ENCODE measurements at places on chromosomes 7 and 10.

DNA sequence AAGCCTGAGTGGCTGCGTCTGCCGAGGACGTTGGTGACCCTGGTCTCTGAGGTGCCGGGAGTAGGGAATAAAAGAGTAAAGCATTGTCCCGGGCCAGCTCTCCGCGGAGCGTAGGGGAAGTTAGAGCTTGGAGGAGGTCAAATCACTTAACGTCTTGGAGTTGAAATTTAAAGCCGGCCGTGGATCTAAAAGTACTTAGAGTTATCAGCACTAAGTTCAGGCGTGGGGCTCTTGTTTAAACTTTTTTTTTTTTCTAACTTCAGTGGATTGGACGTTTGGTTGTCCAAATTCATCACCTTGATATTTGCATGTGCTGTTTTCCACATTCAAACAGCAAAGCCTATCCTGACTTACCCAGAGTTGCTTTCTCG is 700 bp downstream of the NIPSNAP2 start:
- no peak for DNase-seq

GRCh38 chr7:94374721-94375566 is 19.8 kb upstream of the COL1A2 start:
- DNase-seq, result no peak

GRCh38 chr7:155961241-155962190 is 149.3 kb upstream of the SHH start:
- DNase-seq, result no peak

DNA sequence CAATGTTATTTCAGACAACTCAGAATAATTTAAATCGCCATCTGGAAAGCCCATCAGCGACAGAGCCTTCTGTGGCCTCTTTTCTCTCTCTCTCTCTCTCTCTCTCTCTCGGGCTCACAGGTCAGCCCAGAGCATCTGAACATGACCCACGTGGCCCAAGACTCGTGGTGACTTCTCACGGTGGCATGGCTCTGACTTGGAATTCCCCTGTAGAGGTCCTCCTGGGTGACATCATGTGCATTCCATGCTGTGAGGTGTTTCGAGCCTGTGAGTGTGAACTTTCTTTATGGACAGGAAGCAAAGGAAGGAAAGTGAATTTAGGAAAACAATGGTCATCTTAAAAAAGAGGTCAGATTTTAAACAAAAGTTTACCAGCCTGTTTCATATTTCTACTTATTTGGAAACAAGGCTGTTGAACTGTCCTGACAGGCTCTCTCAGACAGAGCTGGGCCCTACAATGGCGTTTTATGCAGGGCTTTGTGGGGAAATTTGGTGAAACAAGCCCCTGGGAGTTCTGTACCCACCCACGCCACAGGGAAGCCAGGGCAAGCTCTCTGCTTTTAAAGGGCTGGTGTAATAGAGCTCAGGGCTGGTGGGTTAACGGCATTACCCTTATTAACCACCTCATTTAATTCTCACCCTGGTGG is 359.7 kb upstream of the ZNF32 start:
- DNase-seq, result no peak

DNA sequence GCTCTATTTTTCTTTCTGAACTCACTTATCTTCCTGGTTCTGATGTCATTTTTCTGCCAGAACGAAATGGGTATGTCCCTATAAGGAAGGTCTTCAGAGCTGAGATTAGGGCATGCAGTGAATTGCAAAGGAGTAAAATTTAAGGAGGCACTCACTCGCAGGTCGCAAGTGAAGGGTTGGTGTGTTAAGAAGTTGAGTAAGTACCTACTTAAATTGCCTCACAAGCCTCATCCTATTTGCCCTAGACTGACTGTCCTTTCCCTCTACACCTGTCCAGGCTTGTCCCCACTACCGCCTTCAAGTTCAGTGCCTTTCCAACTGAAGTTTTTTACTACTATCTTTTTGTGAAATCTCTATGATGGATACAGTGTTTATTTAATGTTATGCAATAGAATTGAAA is 191.5 kb downstream of the AHR start:
- DNase-seq, result no peak

DNA sequence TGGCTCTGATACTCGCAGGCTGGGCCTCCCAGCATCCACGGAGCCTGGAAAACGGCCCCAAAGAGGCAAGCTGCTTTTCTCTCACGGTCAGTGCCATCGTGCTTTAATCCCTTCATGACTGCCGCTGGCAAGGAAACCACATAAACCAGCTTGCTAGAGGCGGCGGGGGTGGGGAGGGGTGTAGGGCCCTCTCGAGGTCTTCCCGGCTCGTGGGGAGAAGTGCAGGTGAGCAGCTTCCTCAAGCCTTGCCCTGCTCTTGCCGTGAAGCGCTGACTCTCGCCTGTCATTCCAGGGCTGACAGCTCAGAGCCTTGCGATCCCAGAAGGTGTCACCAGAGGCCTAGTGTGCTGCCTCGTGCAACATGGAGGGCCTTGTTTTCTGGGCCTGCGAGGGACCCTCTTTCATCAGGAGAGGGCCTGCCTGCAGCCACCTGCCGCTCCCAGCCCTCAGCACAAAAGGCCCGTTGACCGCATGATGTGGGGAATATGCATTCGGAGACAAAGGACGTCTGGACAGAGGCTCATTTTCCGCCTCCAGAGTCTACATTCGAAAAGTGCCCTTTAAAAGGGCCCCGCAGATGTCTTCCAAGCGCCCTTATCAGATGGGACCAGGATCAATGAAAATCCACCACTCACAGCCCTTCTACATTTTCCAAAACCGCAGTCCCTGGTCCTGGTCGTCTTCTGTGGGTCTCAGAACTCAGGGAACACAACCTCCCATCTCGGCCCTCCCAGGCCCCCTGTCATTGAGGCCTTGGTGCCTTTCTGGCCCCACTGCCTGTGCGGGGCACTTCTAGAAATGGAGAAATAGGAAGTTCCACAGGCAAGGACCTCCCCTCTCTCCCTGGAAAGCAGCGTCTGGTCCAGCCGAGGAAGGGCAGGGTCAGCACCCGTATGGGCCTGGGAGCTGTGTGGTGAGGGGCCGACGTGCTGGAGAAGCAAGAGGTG is 58.7 kb downstream of the ZRANB1 start:
- DNase-seq, result no peak

DNA sequence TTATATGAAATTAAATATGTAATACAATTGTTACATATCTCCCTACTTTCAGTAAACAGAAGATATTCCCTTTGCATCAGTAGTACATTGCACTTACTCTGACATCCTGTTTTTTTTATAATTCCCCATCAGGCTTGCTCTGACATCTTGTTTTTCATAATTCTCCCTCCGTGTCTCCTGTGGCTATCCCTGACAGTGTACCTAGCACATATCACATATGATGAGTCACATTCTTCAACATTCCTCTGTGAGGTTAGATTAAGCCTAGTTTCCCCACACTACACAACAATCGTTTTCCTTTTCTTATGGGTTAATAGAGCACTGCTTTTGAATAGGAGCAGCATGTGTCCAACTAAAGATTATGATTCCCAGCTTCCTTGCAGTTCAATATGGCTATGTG is 250.6 kb upstream of the NPVF start:
- no peak for DNase-seq

DNA sequence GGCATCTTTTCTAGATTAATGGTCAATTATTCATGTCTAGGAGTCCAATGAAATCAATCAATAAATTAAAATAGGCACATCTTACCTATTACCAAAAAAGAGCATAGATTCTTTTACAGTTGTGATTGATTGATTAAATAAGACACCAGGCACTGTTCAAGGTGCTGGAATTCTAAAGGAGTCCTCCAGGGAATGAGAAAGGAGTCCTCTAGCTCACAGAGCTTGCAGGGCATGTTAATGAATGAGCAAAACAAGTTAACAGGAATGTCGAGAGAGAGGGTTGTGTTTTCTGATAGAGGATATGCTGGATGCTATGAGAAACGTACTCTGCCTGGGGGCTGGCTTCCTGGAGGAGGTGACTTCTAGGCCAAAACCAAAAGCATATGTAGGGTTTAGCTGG is 191.4 kb downstream of the BMPER start:
- no peak for DNase-seq

DNA sequence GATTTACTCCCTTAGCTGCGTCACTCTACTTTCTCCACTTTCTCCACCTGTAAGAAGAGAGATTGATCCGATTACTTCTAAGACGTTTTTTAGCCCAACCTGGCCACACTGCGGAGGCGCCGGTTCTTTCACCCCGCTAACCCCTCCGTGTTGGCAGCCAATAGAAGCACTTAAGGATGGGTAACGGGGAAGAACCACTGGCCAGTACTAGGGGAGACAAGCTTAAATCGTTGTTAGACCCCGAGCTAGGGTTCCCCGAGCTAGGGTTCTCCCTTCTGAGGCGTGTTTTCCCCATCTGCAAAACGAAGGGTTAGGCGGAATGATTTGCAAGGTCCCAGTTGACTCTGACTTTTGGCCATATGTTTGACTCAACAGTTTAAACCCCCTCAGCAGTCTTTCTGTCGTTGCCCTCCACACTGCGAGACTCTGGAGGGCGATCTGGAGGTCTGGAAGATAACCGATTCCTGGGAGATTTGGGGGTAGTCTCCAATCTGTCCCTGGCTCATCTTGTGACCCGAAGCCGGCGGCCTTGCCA is 644 bp downstream of the UMAD1 start:
- no peak for DNase-seq

DNA sequence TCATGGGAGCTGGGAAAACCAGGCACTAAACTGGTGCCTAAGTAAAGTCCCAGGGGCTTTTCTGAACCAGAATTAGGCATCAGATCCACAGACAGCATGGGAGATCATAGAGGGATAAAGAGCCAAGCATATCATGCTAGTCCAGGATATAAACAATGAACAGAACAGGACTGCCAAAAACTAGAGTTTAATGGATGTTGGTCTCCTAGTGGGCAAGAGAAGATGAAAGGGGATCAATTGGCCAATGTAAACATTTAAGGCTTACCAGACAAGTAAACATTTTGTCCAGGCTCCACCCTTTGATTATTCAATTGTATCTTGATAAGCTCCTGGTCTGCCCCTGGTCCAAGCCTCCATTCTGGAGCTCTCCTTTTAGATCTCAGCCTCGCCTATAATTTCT is 18.9 kb downstream of the MACC1 start:
- DNase-seq, result no peak

GRCh38 chr7:49643321-49643720 is 130.1 kb upstream of the VWC2 start:
- no peak for DNase-seq

- DNase-seq, result no peak
Observed at GRCh38 chr10:128191847-128192246, 65.6 kb upstream of the MKI67 start.

- no peak for DNase-seq
Observed at GRCh38 chr7:136551618-136552017, 316.8 kb upstream of the CHRM2 start.

DNA sequence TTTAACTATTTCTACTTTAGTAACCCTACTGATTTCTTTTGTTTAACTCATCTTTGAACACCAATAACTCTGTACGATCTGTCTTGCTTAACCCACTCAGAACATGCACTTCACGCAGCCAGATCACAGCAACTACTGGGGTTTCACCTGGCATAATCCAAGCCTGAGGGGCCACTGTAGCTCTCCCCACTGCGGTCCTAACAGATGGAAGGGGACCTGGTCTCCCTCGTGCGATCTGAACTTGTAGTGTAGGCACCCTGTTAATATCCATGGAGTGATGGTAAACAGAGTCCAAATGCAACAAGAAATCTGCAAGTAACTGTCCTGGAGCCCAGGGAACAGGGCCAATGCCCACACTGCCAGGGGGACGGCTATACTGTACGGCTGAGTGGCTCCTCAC is 45.5 kb downstream of the INSIG1 start:
- no peak for DNase-seq

GRCh38 chr10:99341860-99342490 is 12.8 kb downstream of the CNNM1 start:
- DNase-seq, result no peak

DNA sequence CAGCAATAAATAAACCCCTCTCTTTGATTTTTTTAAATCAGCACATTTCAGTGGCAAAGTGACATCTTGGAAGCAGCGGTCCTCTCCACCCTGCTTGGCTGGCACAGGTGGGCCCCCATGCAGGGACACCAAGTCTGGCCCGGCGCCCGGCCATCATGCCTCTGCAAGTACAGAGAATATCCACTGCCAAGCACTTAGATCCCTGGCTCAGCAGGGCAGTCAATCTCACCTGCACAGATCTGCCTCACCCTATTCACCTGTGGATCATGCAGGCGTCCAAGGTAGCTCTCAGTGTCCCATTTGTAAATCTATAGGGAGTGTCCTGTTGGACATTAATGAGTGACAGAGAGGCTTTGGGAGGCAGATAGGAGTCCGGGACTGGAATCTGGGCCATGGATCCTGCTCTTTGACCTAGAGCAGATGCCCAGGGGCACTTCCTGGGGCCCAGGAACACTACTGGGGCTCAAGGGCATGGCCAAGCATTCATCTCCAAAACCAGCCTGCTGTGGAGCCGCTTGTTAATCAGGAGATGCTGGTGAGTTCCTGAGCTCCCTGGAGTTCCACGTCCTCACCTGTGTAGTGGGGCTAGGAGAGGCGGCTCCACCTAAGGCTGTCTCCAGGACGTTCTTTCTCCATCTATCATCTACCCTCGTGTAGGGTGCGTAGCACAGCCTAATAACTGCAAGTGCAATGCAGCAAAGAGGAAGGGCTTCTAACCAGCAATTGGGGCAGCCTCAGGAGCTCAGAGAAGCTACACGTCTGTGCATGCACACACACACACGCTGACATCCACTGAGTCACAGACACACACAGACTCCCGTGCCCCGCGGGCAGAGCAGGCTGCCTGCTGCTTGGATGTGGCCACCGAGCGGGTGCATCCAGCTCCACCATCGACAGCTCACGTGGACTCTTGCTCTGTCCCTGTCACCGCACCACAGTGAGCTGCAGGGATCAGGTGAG is 123.6 kb downstream of the OAT start:
- no peak for DNase-seq

GRCh38 chr7:67863911-67864310 is 867.3 kb downstream of the TYW1 start:
- DNase-seq, result no peak

GRCh38 chr10:78384049-78384431 is 350.4 kb downstream of the RPS24 start:
- no peak for DNase-seq

DNA sequence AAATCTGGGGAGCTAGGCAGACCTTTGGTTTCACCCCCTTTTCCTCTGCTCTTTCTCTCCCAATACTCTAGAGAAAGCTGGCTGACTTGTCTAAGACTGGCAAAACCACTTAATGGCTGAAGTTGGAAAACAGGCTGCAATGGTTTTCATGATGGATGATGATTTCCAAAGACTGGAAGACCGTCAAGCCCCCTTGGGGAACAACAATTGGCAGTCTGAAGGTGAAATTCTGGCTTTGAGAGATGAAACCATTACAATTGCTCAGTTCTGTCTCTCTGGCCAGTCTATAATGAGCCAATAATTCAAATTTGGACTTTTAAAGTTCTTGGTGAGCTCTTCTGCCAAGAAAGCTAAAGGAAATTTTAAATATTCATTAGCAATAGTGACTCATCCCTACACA is 680.5 kb downstream of the PARD3 start:
- DNase-seq, result no peak

- DNase-seq, result no peak
Observed at GRCh38 chr7:50339990-50340500, 35.5 kb downstream of the IKZF1 start.

GRCh38 chr10:14560791-14561765 is 213.6 kb downstream of the FAM107B start:
- DNase-seq, result no peak
